Activated T-helper 1 cell treated with Interleukin-2 at 50 U/mL for 16 hours (primary cell): ENCODE measurements at places on chromosomes 7 and 10.

DNA sequence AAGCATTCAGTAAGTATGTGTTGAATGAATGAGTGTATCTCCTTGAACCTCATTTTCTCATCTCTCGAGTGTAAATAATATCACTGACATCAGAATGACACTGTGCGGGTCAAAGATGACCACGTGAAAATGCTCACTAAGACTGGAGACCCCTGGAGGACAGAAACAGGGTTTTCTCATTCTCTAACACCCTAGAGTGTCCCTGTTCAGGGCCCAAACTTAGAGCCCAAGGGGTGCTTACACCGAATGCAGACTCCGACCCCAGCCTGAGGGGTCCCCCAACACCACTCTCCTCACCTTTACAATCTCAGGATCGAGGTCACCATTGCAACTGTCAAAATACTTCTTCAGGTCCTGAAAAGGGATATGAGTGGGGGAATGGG lies 1.4 kb downstream of the CDK5 start:
- no peak for DNase-seq

DNA sequence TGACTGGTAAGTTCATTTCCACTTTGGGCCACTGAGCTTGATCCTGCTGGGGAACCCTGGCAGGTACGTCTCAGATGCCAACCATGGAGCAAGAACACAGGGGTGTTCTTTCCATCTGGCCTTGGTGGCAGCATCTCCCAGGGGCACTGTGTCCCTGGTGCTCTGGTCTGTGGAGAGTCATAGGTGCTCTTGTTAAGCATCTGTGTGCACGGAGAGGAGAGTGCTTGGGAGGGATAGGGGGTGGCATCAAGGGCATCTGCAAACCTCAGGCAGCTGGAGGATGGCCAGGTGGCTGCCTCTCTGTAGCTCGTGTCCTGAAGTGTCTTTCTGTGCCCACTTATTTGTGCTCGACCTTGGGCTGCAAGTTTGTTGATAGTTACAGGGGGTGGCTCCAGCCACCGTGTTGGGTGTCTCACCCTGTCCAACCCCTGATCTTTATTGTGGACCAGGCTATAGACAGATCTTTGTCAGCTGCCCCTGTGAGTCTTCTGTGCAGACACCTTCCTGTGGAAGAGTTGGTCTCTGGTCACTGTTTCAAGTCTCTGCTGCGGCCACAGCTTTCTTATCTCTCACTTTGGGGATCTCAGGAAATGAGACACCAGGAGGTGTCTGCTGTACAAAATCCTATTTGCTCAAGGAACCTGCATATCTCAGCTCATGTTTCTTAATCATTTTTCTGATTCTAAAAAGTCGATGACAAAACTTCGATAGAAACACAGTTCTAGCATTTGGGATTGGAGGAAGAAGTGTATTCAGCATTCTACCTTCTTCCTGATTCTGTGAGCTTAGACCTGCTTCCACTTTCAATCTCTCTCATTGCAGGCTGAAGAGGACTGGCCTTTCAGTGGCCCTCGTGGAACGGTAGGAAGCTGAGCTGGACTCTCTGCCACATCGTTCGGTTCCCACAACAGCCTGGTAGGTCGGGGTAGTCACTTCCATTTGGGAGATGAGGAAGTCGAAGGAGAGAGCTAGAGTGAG lies 17.2 kb upstream of the GIMAP8 start:
- no peak for DNase-seq

GRCh38 chr7:130356876-130357611 lies 12.4 kb downstream of the CPA5 start:
- DNase-seq, result no peak

GRCh38 chr10:80137920-80138319 lies 5.4 kb downstream of the PLAC9 start:
- no peak for DNase-seq

DNA sequence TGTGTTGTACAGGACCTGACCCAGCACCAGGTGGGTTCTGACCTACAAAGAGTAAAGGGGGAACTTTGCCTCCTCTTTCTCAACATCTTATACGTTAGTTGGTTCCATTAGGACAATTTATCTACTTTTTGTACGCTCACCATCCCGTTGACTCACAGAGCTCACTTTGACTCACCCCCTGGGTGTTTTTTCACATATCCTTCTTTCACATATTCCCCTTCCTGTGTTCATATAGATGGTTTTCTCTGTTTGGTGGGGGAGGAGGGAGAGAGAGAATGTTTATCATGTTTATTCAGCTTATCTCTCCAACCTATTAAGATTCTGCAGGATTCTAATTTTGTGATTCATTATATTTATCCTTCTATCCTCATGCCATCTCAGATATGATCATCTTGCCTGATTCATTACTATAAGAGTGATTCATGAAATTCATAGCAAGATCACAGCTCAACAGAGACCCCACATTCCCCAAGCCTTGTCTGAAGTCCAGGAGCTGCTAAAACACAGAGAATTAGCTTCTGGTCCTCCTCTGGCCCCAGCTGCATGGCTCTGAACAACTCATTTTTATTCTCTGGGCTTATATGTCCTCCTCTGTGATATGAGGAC lies 37.2 kb downstream of the PRSS2 start:
- DNase-seq, result no peak

GRCh38 chr10:25696013-25696708 lies 237.9 kb upstream of the MYO3A start:
- DNase-seq, result no peak

- no peak for DNase-seq
Observed at GRCh38 chr7:31938650-31939049, 131.6 kb downstream of the PDE1C start.
